Activated CD4-positive, alpha-beta T cell treated with anti-CD3 and anti-CD28 coated beads for 36 hours (primary cell): ENCODE measurements at places on chromosomes 3 and 15.

- no peak for DNase-seq
These were observed 94.4 kb downstream of the ST6GAL1 start for GRCh38 chr3:187024536-187025226.

GRCh38 chr15:87959080-87959479, 297.5 kb downstream of the NTRK3 start:
- no peak for DNase-seq

GRCh38 chr15:46344915-46345314, 710.1 kb downstream of the SQOR start:
- no peak for DNase-seq

GRCh38 chr15:52246686-52247431, 48.7 kb downstream of the MYO5C start:
- no peak for DNase-seq

DNA sequence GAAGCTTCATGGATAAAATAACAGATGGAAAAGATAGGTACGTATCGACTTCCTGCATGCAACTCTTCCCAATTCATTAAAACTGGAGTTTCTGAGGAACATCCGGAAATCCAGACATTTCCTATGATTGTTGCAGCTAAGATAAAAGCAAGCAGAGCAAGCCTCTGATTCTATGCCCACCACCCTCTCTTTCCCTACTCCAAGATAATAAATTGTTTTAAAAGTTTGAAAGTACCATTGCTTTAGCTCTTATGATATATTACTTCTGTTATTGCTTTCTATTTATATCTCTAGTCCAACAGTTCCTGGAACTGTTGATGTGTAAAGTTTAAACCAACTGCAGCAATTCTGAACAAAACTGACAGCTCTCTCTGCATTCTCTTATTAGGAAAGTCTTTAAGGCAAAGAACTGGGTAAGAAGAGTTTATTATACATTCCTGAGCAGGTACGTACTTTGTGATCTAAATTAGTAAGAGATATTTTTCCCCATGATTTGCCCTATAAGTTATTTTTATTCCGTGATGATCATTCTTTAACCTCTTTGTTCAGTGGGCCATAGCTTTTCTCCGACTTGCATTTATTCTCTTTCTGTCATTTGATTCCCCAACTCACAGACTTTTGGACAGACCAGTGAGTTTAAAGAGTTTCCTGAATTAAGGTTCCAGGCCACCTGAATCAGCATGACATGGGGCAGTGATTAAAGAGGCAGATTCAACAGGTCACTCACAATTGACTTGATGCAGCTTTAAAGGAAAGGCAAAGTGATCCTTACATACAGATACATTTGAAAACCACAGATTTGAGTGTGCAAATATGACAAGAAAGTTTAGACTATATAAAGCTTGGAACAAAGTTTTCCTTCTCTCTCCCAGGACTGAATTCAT, 94.2 kb upstream of the THRB start:
- no peak for DNase-seq

GRCh38 chr3:72441284-72441994, 406.8 kb downstream of the SHQ1 start:
- no peak for DNase-seq

DNA sequence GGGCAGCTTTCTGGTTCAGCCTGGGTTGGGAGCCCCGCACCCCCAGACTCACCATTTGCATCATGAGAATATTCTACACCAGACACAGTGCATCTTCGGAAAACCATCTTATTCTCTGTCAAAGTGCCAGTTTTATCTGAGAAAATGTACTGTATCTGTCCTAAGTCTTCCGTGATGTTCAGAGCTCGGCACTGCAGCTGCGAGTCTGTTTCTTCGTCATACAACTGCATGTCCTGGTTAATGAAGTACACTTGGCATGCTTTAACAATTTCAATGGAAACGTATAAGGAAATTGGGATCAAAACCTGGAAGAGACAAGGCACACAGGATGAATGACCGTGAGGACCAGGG, 141.5 kb downstream of the ATP10A start:
- no peak for DNase-seq

- no peak for DNase-seq
These were observed 30.9 kb downstream of the FAM3D start for GRCh38 chr3:58635371-58636285.

DNA sequence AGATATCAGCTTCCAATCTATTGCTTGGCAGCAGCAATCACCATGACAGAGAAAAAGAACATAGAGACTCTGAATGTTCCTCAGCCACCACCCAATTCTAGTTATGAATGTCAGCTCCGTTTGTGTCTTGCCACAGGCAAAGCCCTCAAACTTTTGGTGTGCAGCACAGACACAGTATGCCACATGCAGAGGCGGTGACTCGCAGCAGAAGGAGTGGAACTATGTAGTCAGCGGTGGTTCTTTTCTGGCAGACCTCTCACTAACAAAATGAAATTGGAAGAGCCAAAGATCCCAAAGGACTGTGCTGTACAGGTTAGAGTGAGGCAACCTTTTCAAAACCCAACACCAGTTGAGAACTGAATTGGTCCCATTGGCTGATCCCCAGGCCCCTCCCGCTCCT, 220.9 kb downstream of the SLC9A9 start:
- peak; percentile 73 for DNase-seq

GRCh38 chr15:66491846-66492245, 5.7 kb downstream of the SNAPC5 start:
- no peak for DNase-seq

DNA sequence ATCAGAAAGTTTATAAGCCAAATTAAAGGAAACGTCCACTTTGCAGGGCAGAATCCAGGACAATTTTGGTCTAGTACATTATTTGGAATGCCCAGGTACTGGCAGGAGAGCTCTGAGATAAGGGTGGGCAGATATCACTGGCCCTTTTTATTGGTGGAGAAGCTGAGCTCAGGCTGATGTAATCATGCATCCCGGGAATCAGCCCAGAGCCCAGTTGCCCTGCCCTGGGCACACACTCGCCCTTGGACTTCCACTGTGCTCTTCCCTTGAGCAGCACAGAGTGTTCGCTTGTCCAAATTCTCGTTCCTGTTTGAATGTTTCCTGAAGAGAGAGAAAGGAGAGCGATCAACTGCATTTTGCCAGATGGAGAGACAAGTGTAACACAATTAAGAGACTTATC, 3.7 kb downstream of the AQP9 start:
- no peak for DNase-seq

- no peak for DNase-seq
These were observed 82.9 kb downstream of the ST6GAL1 start for GRCh38 chr3:187013159-187013716.

DNA sequence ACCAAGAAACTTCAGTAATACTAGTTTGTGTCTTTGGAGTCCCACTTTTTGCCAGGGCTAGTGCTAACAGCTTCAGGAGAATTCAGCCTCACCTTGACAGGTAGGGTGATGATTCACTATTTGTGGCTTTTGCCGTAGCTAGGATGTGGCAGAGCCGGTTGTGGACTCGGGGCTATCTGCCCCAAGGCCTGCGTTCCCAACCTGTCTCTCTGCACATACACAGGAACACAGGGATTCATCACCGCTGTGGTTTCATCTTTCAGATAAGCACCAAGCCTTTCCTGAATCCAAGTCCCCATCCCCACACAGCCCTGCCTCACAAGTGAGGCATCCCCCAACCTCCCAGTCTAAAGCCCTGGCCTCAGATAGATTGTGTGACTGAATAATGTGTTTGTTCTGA, 45.2 kb upstream of the POLG start:
- no peak for DNase-seq

- DNase-seq, result no peak
These were observed 42.7 kb upstream of the MTMR10 start for GRCh38 chr15:31034152-31034551.

DNA sequence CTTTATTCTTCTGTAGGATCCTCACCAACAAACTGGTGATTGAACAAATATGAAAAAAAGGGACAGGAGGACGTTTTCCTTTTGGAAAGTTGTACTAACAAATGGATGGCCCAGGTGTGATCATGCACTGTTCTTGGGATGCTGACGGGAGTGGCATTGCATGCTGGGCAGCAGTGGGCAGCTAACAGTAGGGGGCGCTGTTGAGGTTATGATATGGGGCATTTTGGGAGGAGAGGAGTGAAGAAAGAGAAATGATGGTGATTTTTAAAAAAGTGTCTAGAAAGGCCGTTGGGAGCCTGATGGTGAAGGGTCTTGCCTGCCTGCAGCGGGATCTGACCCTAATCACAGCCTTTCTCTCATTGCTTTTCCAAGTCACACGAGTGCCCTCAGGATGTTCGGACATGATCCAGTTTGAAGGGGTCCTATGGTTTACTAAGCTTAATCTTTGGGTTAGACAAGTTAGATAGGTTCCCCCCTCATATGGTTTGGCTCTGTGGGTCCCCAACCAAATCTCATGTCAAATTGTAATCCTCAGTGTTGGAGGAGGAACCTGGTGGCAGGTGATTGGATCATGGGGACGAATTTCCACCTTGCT, 46.2 kb upstream of the PRTG start:
- peak; percentile 83 for DNase-seq

DNA sequence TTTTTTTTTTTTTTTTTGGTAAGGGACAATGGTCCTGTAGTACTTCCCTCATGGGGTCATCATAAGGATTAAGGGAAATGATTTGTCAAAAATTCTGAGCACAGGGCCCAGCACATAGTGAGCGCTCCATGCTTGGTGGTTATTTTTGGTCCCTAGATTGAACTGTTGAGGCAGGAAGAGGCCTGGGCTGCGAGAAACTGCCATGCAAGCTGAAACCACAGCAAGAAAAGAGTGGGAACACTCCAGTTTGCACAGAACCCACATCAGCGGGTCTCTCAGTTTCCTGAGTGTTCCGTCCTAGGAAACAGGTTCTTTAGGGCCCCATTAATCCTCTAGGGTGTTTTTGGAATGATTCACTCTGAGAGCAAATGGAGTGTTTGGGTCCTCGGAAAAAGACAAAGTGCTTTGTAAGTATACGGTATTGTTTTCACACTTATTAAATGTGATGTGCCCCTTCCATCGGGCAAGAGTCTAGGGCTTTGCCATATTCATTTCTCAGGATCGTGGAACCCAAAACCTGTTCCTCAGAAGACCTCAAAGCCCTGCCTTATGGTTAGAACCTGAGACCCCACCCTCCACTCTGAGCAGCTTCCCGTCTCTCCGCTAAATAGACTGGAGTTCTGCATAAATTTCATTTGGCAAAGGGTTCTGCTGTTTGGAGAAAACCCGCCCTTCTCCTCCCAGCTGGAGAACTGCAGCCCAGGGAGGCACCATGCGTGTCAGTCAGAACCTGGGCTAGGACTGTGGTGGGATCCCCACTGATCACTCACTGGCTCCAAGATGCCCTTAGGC, 60.4 kb downstream of the SPSB4 start:
- no peak for DNase-seq

DNA sequence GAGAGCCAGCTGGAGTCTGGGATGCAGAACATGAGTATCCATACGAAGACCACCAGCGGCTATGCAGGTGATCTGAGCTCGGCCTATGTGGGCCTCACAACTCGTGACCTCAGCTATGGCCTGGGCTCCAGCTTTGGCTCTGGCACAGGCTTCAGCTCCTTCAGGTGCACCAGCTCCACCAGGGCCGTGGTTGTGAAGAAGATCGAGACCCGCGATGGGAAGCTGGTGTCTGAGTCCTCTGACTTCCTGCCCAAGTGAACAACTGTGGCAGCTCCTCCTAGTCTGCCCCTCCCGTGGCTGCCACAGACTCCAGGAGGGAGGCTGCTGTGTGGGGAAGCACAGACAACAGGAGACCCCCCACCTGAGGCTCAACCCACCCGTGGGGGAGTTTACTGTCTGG, 3.6 kb upstream of the KPNA4 start:
- no peak for DNase-seq

GRCh38 chr3:189720736-189721417, 89.7 kb downstream of the TP63 start:
- DNase-seq, result no peak

- no peak for DNase-seq
These were observed 24.4 kb upstream of the ABHD10 start for GRCh38 chr3:111954228-111954990.

DNA sequence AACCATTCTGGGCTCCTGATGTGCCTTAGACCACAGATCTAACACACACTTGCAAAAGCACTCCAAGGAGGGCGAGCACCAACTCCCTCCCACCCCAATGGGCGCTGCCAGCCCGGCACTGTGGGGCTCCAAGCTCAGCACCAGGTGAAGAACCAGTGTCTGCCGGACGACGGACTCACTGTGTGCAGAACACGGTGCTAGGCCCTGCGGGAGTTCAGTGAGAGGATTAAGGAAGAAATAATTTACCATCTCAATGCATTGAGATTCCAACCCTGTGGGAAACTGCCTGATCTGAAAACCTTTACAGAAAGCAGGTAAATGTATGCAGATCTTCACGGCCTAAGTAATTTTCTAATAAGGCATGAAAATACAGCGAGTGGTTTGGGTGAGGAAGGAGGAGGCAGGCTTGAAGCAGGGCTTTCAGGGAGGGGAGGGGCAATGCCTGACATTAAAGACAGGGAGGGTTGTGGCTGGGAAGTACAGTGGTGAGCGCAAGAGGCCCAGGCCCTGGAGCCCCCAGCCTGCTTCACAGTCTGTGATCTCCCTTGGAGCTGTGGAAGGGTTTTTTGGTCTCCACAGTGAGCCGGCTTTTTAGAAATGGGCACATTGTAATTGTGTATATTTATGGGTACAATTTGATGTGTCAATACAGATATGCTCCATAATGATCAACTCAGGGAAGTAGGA, 35.6 kb upstream of the CHRNB4 start:
- DNase-seq, result no peak

GRCh38 chr15:77620297-77620696, 12.4 kb downstream of the LINGO1 start:
- DNase-seq, result no peak

- peak; percentile 18 for DNase-seq
These were observed 78.8 kb upstream of the UBE2E1 start for GRCh38 chr3:23726811-23727548.

- DNase-seq, result no peak
These were observed 3.2 kb upstream of the SENP2 start for GRCh38 chr3:185582871-185583270.

- no peak for DNase-seq
These were observed 20.9 kb downstream of the IL12A start for GRCh38 chr3:160009525-160009924.

GRCh38 chr15:37109168-37109871, 9.0 kb upstream of the MEIS2 start:
- no peak for DNase-seq

GRCh38 chr3:26193558-26193957, 403.7 kb downstream of the OXSM start:
- no peak for DNase-seq

- DNase-seq, result no peak
These were observed 109.5 kb downstream of the AKAP13 start for GRCh38 chr15:85489773-85490493.

- no peak for DNase-seq
These were observed 110.1 kb upstream of the TGFBR2 start for GRCh38 chr3:30496066-30496966.

DNA sequence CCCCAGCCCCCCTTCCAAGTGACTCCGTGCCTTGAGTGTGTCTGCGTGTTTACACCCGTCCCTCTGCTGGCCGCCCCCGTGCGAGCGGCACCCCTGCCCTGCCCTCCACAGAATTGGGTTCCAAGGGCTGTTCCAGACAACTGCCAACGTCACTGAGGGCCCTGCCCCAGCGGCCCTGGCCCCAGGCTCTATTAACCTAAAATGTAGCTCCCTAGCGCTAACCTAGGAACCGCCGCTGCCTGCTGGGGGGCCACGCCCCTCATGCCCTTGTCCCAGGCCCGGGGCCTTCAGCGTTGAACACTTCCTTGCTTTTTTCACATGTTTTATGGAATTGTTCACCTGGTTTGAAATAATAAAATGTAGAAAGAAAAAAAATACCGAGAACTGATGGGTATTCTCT, 10.0 kb upstream of the SEMA3B start:
- DNase-seq, result peak; percentile 16

- DNase-seq, result no peak
These were observed 23.7 kb upstream of the PCOLCE2 start for GRCh38 chr3:142912402-142913172.

- no peak for DNase-seq
These were observed 1034.4 kb downstream of the NAALADL2 start for GRCh38 chr3:175893566-175893965.
